Cortex of kidney (tissue), 1 donor: ENCODE measurements at places on chromosomes 2 and 18.

- DNase-seq: no peak
These were observed 259.2 kb downstream of the ASXL3 start for GRCh38 chr18:33837191-33837590.

DNA sequence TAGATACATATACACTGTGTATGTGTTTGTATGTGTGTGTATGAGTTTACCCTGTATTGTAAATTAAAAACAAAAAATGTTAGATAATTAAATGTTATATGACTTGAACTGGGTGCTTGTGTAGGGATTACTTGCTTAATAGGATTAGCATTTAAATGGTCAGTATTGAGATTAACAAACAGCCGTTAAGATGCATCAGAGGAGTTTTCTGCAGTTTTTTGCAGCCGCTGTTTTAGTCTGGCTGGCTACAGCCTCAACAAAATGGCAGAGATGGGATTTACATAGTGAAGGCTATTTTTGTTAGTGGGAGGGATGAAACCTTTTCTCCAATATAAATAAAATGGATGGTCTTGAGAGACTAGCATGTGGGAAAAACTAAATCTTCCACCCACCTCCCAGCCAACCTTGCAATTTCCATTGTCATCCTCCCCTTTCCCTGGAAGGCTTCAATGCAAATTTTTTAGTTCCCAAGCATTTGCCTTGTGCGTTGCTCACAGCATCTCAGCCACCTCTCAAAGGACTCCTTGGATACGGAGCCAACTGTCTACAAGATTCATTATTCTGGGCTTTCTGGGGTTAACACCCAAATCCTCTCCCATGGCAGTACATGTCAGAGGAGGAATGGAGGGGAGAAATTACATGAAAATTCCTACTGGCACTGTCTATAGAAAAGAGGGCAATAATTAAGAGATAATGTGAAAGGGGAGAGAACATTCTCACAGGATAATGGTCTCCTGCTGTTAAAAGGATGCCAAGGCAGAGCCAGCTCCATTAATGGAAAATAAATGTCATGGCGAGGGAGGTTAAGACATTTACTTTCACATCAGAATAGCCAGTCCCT is 351.9 kb downstream of the CDH2 start:
- no peak for DNase-seq

- DNase-seq: no peak
These were observed 55.8 kb downstream of the TSN start for GRCh38 chr2:121810959-121811853.

DNA sequence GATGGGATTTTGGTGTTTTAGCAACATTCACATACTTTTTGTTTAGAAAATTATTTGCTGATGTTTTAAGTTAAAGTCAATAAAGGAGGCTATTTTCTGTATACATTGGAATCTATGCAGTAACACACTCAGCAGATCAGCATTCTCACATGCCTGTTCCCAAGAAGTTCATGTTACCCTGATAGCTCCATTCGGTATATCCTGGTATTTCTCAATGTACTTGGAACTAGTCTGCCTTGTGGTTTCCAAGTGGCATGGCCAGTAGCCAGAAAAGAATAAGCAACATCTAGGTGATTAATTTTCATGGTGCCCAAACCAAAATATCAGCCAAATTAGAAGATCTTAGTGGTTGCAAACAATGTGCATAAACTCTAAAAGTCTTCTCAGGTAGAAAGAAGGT is 5.2 kb upstream of the NCAPH start:
- DNase-seq: no peak

- no peak for DNase-seq
These were observed 1663.6 kb downstream of the SUCLG1 start for GRCh38 chr2:82795446-82795845.

- DNase-seq: no peak
These were observed at the start of gene OTOS for GRCh38 chr2:240140511-240140910. Gene OTOS, minus strand, starts transcription at chr2:240140658. Its CDS starts 332 bp downstream, at chr2:240140326.

GRCh38 chr18:62610701-62611411 is 88.0 kb downstream of the ZCCHC2 start:
- no peak for DNase-seq

DNA sequence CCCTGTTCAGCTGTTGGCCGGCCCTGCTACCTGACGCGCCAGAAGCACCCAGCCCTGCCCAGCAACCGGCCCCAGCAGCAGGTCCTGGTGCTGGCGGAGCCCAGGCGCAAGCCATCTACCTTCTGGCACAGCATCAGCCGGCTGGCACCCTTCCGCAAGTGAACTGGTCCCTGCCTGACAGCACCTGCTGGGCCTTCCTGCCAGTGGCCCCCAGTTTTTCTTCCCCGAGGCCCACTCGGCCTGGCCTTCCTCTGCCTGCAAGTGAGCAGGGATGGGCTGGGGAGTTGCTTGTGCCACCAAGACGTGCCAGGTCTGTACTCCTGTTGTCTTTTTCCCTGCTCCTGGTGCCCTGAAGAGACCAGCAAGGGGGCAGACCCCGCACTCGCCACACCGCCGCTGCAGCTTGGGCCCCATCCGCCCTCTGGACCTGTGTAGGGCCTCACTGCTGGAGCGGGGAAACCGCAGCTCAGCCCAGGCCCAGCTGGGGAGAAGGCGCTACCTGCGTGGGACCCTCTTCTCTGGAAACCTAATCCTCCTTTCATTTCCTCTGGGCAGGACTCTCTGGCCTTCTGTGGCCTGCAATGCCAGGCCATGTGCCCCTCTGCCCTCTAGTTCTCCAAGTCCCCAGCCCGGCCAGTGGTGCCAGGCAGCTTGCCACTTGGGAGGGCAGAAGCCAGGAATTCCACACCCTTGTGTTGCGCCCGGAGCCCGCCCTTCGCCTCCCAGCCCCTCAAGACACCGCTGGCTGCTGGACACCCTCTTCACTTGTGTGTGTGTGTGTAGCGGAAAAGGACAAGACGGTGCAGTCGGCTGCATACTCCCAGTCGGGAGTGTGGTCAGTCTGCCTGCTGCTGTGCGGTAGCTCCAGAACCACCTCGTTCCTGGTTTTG is 47.0 kb downstream of the FAM168B start:
- no peak for DNase-seq

DNA sequence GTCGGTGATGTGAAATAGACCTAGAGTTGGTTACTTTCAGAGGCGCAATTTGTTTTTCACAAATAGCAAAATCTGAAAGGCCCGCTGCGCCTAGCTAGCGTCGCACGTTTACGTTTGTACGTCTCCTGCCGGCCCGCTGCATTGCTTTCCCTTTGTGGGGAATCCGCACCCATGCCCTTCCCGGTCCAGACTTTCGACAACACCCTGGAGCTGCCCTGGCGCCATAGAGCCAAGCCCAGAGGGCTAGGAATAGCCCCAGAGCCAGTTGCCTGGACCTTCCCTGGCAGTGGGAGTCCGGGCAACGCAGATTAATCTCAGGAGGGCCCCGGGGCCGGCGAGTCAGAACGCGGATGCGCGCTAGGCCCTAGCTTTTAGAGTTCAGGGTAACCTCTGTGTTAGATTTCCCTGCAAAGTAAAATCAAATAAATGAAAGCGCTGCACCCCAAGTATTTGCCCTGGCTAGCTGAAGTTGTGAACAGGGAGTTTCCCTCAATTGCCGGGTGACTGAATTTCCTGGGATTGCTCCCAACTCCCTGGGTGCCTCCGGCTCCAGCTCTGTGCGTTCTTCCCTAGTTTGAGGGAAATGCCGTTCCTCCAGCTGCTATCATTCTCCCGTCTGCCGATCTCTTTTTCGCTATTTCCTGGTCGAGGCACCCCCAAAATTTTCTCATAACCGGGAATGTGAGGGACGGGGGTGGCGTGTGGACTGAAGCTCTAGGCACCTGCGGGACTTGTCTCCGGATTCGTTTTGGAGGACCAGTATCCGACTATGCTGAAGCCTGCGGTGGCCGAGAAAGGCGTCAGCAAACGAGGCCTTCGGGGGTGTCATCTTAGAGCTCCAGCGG is 1.2 kb upstream of the EN1 start:
- no peak for DNase-seq

DNA sequence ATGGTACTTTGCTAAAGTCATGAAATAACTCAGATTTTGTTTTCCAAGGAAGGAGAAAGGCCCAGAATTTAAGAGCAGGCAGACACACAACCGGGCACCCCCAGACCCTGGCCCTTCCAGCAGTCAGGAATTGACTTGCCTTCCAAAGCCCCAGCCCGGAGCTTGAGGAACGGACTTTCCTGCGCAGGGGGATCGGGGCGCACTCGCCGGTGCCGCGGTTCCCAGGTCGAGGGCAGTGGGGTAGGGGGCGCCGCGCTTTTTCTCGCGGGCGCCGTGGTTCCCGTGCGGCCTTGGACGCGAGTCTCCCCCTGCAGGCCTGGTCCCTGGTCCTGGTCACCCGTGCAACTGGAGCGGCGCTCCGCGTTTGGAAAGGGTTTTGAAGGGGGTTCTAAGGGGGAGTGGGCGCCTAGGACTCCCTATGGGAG is 1.2 kb downstream of the ZNF236 start:
- DNase-seq: no peak

DNA sequence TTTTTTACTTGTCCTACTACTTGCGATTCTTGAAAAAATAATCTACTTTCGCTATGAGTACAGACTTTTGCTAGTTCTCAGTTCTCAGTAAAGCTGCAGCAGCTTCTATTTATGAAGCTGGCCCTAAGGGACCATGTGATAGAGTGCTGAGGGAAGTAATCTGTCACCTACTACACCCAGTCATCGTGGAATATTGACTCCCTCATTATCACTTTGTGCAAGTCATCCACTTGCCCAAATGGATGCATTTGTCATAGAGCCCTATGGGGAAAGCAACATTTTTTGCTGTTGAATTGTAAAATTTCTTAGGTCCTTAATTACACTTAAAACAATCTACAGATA is 1919.8 kb downstream of the SUCLG1 start:
- no peak for DNase-seq

GRCh38 chr2:190121971-190122370 is 59.4 kb upstream of the MSTN start:
- DNase-seq: no peak

- DNase-seq: no peak
These were observed 176.5 kb downstream of the LTBP1 start for GRCh38 chr2:33123216-33123615.

GRCh38 chr2:116098049-116098448 is 1655.6 kb downstream of the DPP10 start:
- DNase-seq: no peak

GRCh38 chr2:219298759-219299371 is 10.3 kb downstream of the PTPRN start:
- DNase-seq: no peak

GRCh38 chr2:176584333-176584732 is 315.1 kb downstream of the MTX2 start:
- no peak for DNase-seq

- no peak for DNase-seq
These were observed 31.8 kb upstream of the COL6A3 start for GRCh38 chr2:237445611-237446337.

DNA sequence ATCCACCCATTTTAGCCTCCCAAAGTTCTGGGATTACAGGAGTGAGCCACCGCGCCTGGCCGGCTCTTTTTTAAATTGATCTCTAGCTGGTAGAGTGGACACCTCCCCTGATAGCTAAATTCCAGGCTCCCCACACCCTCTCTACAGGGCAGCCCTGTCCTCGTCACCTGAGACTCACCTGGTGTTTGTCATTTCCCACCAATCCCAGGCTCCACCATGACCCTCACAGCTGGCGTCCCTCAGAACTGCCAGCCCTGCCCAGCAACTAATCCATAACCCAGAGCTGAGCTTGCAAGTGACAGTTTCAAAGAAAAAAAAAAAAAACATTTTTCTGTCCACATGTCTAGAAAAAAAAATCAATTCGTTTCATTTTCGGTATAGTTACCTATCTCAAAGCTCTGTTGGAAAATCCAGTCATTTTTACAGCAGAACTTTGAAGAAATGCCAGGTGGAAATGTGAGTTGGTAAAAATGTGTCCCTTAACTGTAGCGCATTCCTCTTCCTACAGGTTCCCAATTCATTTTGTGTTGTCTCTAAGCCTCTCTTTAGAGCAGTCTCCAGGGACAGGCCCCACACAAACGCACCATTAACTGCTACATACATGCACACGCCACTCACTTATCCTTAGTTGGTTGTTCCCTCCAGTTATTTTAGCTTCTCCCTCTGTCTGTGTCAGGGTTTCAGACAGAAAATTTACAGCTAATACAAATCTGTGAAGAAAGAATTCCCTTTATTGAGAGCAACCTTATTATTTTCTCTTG is 294.7 kb downstream of the FBXO15 start:
- DNase-seq: no peak
